ENCODE measurements at places on chromosomes 1 and 21.

GRCh38 chr1:51100264-51100880, 1.7 kb upstream of the C1orf185 start:
- no peak for DNase-seq

DNA sequence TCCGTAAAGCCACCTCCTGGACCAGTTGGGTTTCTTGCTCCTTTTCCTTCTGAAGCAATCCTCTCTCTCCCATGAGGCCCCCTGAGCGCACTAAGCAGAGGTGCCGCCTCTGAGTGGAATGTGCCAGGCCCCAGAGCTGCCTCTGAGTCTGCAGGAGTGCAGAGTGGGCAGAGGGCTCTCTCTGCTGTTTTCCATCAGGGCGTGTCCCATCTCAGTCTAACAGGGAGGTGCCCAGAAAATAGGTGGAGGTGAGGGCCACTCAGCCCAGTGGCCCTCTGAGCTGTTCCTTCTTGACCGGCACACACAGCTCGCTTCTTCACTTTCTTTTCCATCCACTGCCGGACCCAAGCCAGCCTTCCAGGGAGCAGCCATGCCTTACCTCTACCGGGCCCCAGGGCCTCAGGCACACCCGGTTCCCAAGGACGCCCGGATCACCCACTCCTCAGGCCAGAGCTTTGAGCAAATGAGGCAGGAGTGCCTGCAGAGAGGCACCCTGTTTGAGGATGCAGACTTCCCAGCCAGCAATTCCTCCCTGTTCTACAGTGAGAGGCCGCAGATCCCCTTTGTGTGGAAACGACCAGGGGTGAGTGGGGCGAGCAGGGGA, at the start of gene CAPN9:
Gene CAPN9 (plus strand): TSS at position 262 of the 604 bp plus-strand sequence. CDS start 109 bp downstream, at position 371.
- no peak for DNase-seq

- no peak for DNase-seq
Observed at GRCh38 chr1:39445573-39445972, 45.9 kb upstream of the BMP8A start.

GRCh38 chr1:34272152-34272551, 95.4 kb downstream of the C1orf94 start:
- no peak for DNase-seq

GRCh38 chr1:118254491-118255425, 69.7 kb upstream of the SPAG17 start:
- no peak for DNase-seq

DNA sequence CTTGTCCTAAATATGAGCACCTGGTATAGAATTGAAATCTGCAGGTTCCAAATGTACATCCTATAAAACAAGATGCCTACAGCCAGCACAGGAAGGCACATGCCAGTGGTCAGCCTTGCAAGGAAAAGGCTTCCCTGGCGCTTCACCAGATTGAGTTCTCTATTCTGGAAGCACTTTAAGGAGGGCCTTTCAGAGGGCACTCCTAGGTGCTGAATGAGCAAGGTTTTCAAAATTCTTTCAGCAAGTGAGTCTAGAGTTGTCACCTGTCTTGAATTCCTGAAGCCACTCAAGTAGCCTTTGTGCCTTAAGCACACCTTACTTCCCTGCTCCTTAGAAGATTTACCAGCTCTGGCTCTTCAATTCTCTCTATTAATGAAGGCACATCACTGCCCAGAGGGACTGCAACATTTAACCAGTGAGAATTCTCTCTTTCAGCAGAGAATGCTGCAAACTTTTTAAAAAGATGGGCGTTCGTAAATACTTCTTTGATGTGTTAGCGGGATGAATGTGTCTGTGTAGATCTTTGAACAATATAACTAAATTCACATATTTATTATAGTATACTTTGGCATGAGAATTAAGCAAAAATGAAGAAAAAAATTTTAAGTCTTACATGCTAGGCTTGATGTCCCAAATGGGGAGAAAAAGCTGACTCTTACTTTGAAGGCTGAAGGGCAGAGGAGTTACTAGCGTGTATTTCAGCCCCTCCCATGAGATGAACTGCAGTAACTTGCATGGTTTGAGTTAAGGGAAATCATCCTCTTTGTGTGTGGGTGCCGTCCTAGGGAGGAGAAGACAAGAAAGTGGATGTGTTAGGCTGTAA, 162.0 kb downstream of the NTPCR start:
- no peak for DNase-seq

- no peak for DNase-seq
Observed at GRCh38 chr21:15732290-15732995, 2.7 kb downstream of the USP25 start.

DNA sequence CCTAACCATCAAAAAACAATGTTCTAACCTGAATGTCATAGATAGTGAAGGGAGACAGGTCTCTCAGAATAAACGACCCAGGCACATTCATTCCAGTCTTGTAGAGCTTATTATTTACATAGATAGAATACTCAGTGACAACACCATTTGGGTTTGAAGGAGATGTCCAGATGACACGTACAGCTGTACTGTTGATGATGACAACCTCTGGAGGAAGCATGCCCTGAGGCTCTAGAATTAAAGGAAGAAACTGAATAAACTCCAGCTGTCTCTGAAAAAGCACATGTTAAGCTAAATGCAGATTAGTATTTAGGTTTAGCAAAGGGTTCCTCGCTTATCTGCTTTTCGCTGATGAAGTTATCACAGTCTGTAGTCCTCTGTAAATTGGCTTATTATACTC, 277.2 kb downstream of the KCTD3 start:
- DNase-seq = no peak

DNA sequence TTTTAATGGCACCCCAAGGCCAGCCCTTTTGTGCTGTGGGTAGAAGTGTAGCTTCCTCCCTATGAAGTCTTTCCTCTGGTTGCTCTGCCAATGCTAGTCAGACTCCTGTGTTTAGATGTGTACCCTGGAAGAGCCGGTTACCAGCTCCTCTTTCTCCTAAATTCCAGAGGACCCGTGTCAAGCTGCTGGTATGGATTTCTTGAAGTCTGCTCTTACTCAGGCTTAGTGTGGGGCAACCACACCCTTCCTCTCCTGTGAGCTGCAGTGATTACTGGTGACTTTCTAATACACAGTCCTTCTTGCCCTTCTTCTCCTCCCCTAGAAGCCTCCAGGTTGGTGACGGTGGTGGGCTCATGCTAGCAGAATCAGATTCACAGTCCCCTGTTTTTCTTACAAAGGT, 74.1 kb upstream of the AKT3 start:
- no peak for DNase-seq

GRCh38 chr1:62025154-62025553, 169.5 kb upstream of the L1TD1 start:
- DNase-seq = no peak

DNA sequence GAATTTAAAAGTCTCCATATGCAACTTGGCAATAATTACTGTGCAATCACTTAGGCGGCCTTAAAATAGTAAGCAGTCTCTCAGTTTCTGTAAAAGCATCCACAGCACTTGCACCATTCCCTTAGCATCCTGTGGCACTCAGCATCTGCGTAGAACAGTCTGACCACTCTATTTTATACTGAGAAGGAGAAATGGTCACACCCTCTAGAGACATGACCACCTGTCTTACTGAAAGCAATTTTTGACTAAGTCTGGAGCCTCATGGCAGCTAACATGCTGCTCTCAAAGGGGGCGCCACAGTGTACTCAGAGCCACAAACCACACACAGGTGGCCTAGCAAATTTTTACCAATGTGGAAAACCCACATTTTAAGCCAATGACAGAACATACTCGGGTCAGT, 62.0 kb downstream of the KCNK1 start:
- DNase-seq = no peak

DNA sequence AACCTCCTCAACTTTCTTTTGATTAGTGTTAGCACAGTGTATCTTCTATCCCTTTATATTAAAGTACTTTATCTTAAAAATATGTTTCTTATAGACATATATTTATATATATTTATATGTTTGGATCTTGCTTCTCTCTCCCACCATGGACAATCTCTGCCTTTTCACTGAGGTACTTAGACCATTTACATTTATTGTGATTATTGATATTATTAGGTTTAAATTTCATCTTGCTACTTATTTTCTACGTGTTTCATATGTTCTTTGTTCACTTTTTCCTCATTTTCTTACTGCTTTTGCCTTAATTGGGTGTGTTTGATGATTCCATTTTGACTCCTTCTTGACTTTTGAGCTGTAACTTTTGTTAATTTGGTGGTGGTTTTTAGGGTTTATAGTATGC, 70.7 kb downstream of the POFUT2 start:
- DNase-seq = no peak

DNA sequence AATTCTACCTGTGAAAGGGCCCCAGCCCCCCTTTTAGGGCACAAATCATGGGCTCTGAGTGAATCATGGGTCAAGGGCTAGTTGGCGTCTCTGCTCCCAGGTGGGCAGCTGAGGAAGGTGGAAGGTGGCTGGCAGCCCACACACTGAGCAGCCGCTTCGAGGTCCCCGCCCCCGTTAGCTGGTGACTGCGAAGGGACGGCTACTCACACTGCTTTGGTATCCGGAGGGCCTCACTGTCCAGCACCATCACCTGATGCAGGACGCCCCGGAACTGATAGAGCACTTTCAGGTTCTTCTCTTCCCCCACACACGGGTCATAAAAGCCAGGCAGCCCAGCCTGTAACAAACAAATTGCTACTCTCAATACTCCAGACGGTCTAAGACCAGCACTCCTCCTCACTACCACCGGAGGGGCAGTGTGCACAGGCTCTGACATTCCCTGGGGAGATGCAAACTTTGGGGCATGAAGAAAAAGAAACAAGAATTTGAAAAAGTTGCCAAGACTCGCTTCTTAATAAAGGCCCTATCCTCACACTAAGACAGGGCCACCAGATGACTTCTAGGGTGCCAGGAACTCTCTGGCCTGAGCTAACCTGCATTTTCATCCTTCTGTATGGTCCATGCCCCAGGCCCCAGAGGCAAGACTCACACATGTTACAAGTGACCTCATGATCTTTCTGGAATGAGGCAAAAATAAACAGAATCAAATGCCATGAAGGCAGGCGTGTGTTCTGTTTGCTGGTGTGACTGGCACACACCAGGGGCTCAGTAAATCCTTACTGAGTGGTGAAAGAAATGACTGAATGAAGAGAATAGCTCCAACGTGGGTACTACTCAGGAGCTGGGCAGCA, 11.5 kb downstream of the THAP3 start:
- DNase-seq = no peak

DNA sequence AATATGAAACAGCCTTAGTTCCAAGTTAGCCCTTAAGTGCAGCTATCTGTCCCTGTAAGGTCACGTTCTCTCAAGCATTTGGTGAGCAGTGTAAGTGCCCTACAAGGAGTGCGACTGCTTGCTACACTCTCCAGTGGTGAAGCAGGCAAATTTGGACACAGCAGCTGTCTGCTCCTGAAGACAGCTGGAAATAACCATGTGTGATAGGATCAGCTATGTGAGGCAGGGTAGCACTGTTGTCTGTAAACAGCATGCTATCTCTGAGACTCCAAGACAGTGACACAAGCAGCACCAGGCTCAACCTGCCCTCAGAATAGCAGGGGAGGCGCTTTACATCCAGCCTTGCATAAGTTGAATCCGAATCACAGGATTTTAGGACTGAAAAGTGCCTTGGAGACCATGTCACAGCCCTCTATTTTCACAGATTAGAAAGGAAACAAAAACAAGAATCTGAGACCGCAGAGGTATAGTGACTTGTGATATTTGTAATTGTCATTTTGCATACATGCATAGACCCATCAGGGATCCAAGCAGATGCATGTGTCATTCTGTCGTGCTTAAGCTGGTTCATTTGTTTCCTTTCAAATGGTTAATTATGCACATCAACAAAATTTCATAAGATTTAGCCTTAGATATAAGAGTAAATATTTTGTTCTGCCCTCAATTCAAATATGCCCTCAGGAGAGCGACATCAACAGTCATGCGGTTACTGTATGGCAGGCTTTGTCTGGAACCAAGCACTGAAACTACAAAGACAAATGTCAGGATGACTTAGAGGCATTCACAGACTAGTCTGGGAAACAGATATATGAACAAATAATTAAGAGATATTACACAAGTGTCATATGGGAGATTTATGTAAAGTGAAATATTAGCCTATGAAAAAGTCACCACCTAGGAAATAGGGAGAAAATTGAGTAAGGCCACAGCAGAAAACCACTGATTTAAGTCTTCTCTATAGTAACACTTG, 134.9 kb upstream of the NRIP1 start:
- DNase-seq = no peak
